ENCODE measurements at places on chromosomes 11 and 22.

DNA sequence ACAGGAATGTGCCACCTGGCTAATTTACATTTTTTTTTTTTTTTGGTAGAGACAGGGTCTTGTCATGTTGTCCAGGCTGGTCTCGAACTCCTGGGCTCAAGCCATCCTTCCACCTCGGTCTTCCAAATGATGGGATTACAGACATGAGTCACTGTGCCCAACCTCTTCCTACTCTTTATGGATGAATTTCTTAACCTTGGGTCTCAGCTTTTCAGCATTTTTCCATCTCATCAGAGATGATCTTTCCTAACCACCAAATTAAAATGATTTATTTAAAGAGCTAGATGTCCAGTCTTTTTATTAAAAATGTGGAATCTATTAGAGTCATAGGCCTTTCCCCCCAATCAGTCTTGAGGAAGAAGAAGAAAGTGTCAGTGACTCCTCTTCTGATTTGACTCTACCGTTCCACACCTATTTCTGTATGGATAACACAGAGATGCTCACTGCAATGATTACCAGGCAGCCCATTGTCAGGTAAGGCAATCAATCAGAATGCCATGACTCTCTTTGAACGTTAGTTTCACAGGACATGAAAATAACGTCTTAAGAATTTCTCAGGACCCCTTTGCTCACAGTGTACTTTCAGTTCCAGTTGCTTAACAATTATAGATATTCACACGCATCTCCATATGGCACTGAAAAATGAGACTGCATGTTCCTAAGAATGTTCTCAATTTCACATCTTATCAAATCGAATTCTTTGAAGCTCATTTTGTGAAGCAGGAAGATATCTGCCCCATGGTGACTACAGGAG lies 51.0 kb downstream of the MIAT start:
- no peak for DNase-seq

DNA sequence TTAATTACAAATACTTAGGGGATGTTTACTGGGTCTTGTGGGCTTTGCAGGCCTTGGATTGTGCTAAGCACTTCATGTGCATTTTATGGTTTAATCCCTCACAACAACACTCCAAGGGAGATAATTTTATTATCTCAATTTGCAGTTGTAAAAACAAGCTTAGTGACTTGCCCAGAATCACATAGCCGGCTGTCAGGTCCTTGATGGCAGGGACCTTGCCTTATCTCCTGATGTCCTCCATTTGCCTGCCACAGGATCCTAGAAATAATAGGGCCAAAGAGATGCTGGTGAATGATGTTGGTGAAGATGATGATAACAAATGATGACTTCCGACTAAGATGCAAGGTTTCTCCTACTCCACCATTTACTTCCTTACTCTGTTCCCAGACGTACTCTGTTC lies 385.4 kb downstream of the TMEM135 start:
- no peak for DNase-seq

GRCh38 chr11:15764326-15764725 lies 592.0 kb downstream of the SOX6 start:
- DNase-seq, result no peak

DNA sequence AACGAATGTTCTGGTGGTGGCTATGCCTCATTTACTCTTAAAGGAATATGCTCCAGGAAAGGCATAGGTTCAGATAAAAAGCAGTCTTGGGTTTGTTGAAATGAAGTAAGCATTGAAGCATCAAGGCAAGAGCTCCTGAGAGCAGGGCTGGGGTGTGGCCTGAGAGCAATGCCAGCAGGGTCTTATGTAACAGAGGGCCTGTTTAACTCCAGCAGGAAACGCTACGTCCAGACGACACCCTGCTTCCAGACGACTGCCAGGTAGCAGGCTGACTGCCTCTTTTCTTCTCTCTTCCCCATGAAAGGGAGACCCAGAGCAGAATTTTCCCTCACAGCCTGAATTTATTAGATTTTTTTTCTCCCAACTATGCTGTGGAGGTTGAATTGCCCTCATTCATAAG lies 127.2 kb upstream of the SLC5A12 start:
- DNase-seq, result no peak

DNA sequence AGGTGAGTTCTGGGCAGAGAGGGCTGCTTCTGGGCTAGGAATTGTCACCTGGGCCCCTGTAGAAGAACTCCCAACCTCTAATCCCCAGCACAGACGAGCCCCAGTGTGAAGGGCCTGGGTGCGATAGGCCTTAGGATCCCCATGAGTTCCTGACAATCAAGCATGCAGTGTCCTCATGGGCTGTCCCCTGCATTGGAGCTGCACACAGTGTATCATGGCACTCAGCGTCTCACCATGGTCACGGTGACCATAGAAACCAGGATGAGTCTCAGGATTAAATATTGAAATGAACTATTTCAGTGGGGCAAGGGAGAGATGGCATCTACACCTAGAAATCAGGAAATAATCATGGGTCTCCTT lies 292 bp downstream of the SCGB2A1 start:
- DNase-seq, result no peak

- DNase-seq, result no peak
Measured at GRCh38 chr11:121435551-121436511, 16.3 kb upstream of the SORL1 start.

- DNase-seq, result no peak
Measured at GRCh38 chr22:46349681-46350080, 14.2 kb downstream of the TRMU start.

- no peak for DNase-seq
Measured at GRCh38 chr22:49769691-49770546, 57.8 kb downstream of the BRD1 start.

GRCh38 chr11:63489879-63490278 lies 1.1 kb downstream of the PLAAT5 start:
- DNase-seq, result no peak

DNA sequence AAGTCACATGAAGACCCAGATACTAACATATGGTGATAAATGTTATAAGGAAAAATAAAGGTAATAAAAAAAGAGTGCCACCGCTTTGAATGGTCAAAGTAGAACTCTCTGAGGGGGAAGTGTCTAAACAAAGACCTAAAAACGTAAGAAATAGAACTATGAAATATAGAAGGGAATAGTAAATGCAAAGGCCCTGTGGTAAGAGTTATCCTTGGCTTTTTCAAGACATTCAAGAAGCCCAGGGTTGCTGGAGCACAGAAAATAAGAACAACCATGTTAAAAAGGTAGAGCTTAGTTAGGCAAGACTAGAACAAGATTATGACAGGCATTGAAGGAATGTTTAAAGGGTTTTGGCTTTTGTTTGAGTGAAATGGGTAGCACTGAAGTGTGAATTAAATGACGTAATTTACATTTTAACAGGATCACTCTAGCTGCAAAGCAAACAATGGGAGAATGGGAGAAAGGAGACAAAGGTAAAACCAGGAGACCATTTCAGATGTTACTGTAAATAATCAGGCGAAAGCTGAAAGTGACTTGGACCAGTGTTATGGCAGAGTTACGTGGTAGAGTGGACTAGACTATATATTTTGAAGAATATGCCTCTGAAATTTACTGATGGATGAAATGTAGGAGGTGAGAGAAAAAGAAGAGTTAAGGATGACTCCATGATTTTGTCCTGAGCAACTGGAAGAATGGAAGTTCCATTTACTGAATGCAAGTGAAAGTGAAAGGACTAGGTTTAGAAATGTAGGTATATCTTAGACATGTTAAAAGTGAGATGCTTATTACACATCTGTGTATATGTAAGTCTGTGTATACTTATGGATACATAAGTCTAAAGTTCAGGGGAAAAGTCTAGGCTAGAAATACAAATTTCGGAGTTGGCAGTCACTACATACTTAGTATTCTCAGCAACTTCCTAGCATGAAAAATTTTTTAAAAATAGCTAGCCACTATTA lies 28.5 kb downstream of the BTBD10 start:
- DNase-seq, result no peak

DNA sequence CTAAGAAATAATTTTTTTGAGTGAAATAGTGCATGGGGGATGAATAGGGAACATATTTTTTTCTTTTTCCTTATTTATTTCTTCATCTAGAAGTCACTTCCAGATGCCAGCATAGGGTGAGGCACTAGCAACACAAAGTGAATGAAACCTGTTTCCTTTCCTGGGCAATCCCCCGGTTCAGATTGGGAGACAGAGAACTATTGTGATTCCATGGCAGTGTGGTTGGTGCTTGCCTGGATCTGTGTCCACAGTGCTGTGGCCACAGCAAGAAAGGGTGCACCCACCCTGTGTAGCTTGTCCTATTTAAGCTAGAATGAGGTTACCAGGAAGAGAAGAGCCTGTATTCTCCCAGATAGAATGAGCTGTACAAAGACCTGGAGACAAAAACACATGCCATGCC lies 57.6 kb downstream of the SLC5A1 start:
- no peak for DNase-seq

DNA sequence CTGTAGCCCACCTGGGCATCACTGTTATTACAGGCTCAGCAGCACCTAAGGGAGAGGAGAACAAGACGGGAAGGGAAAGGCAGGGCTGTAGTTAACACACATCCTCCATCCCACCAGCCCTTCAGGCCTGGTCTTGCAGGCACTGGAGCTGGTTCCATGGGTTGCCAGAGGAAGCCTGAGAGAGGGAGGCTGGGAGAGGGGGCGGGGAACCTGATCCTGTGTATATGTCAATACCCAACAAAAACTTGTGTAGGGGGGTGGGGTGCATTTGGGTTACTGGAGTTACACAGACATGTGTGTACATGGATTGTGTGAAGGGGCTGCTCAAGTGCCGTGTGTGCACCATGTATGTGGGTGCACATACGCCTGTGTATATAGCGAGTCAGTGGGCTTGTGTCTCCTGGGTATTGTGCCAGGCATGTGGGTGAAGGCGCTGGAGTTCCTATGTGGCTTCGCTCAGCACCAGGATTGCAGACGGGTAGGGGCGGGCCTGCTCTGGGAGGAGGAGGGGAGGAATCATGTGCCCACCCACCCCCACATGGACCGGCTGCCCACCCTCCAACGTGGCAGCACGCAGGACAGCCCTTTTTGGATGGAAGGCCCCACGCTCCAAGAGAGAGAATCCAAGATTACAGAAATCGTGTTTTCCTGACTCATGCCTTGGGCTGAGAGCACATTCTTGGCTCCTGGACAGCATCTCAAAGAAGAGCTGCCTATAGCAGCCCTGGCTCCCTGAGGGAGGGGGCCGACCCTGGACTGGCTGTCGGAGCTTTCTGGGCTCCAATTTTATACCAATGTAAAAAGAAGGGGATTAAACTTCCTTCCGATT lies 4.2 kb upstream of the SERPINH1 start:
- DNase-seq, result no peak

DNA sequence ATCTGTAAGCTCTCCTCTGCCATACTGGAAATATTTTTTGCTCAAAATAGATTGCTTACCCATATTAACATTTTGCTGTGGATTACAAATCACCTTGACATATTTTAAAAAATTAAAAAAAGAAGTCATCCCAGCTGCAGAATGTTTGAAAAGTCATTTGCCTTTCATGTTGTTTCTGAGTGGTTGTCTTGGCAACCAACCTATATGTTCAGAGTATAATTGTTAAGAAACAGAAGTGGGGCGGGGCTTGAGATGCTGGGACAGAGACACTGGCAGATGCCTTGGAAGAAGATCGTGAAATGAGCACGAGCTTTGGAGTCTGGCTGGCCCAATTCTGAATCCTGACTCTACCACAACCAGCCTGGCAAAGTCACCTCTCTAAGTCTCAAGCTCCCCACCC lies 348.2 kb downstream of the LARGE1 start:
- DNase-seq, result no peak

DNA sequence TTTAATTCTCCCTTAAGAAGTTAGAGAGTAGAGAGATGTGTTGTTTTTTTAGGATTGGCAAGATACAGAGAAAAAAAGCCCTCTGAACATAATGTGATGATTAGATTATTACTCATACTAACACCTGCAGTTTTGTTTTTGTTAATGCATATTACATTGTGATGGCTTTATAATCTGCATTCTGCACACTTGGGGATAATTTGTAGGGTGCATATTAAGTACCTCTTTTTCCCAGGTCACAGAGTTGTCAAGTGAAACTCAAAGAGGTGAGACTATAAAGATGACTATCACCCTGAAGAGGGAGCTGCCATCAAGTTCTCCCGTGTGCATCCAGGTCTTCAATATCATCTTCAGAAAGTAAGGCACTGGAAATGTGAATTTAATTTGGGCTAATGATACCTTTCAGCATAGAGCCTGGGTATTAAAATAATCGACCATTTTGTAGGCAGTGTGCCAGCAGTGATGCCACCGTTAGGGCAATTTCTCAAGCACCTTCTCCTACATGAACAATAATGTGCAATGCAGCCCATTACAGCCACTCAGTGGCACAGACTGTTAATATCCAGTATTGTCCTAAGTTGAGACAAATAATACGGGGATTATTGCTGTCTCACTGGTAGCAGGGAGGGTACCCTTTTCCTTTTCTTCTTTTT lies 16.2 kb downstream of the PIWIL4 start:
- no peak for DNase-seq

DNA sequence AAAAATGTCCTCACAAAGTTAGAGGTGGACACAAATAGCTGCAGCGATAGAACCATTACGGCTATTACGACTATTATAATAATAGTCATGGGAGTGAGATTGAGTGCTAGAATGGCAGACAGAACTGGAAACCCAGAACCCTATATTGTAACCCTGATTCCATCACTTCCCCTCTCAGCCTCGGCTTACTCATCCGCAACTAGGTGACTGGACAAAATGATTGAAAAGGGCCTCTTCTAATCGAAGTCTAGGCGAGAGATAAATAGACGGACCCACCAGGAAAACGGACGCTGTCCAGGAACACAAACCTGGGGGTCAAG lies 629 bp downstream of the PSMA1 start:
- DNase-seq, result no peak

DNA sequence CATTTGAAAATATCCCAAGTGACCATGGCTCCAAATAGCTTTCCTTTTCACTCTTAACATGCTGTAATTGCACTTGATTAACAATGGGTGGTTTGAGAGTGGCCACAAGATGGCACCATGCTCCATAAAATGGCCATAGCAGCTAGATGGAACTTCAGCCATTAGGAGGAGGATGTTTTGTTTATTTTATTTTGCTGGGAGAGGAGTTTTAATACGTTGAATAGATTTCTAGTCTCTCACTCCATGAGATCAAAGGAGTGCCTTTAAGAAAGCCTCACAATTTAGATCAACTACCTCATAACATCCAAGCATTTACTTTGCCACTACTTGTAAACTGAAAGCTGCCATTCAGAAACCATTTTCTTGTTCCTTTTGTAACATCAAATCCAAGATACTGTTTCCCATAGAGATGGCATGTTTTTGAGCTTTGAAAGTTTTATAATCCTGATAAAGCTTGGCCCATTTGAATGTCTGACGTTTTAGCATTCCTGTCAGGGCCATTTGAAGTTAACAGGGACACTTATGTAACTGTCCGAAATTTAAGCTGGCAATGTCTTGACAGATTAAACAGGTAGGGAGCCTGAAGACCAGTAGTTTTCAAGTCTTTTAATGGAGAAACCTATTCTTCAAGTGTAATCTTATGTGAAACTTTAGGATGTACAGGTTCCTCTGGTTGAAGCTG lies 4.7 kb downstream of the FEN1 start:
- no peak for DNase-seq

- no peak for DNase-seq
Measured at GRCh38 chr22:34834059-34834458, 231.9 kb upstream of the ISX start.

- no peak for DNase-seq
Measured at GRCh38 chr11:70504246-70505020, 106.1 kb downstream of the CTTN start.

GRCh38 chr22:48745842-48746788 lies 1081.6 kb downstream of the BRD1 start:
- DNase-seq, result no peak

GRCh38 chr22:30167734-30168133 lies 78.8 kb downstream of the LIF start:
- DNase-seq, result no peak
